ENCODE measurements at places on chromosomes 13 and 19.

- DNase-seq, result no peak
Observed at GRCh38 chr13:30129411-30129810, 177.9 kb downstream of the KATNAL1 start.

- DNase-seq, result no peak
Observed at GRCh38 chr19:16027528-16027927, 48.8 kb upstream of the TPM4 start.

- no peak for DNase-seq
Observed at GRCh38 chr13:104953588-104953987, 1581.9 kb downstream of the EFNB2 start.

- no peak for DNase-seq
Observed at GRCh38 chr13:74200081-74200480, 65.9 kb upstream of the KLF12 start.

DNA sequence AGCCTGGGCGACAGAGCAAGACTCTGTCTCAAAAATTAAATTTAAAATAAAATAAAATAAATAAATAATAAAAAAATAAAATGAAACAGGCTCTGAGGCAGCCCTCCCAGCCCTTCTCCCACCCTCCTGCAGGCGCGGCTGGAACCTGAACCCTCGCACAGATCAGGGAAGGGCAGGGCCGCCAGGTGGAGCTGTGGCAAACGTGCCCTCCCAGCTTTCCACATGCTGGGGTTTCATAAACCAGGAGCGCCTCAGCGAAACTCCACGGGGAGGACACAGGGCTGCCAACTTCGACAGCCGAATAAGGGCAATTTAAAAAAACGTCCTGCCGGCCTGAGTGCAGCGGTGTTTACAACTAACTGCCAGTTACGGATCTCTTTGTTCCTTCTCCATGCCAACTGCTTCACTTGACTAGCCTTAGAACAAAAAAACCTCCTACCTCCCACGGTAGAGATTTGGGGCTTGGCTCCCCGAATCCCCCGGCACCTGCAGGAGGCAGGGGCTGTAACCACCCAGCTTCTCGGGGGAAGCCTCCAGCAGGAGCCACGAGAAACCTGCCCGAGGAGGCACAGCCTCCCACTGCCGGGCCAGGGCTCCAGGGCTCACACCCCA, 15.9 kb downstream of the ZNF787 start:
- peak; percentile 49 for DNase-seq

DNA sequence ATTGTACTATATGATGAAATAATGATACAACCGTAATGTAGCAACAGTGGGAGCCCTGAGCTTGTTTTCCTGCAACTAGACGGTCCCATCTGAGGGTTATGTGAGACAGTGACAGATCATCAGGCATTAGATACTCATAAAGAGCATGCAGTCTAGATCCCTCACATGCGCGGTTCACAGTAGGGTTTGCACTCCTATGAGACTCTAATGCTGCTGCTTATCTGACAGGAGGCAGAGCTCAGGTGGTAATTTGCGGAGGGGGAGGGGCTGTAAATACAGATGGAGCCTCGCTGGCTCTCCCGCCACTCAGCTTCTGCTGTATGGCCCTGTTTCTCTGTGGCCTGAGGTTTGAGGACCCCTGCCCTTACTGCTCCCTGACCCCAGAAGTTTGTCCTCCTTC, 13.7 kb downstream of the EPHX3 start:
- DNase-seq, result no peak

- DNase-seq, result no peak
Observed at GRCh38 chr19:5993648-5994358, 15.9 kb upstream of the RANBP3 start.

- no peak for DNase-seq
Observed at GRCh38 chr13:99331881-99332293, 24.7 kb upstream of the GPR183 start.

GRCh38 chr13:67469623-67470022, 239.5 kb upstream of the PCDH9 start:
- DNase-seq, result no peak

- no peak for DNase-seq
Observed at GRCh38 chr19:12996406-12997094, 1.3 kb downstream of the NFIX start.

GRCh38 chr13:63741029-63741813, 2325.6 kb upstream of the PCDH20 start:
- no peak for DNase-seq

- DNase-seq, result no peak
Observed at GRCh38 chr13:110115591-110115990, 191.4 kb downstream of the COL4A1 start.

DNA sequence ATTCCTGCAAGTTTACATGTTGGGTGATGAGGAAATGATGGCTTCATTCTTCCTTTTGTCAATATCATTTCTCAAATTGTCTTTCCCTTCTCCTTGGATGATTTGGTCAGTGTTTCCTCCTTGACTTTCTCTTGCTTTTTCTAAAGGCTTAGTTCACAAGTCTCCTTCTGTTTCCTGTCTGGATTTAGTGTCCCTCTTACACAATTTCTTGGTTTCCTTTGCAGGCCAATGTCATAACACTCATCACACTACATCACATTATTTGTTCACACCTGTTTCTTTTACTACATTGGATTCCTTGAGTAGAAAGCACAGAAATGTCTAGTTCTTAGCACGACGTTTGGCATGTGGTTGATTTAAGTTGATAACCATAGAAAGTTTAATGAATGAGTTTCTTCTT, 490.7 kb downstream of the TDRD3 start:
- DNase-seq, result no peak

DNA sequence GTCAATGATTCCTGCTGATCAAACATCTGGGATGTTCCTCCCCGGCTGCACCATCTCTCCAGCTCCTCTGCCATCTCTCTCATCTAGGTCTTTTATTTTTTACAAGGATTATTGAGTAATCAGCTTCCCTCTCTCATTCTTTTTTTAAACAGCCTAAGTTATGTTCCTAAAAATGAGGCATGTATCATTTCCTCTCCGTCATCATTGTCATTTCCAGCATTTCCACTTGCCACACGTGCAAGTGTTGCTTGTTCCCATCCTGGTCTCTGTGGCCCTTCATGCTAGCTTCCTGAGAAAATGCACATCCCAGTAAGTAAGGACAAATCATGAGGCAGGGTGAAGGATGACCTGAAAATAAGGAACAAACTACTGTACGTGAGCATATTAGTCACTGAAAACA, 102.7 kb upstream of the POSTN start:
- DNase-seq, result no peak

- no peak for DNase-seq
Observed at GRCh38 chr13:54953786-54954185, 1925.2 kb downstream of the OLFM4 start.

- no peak for DNase-seq
Observed at GRCh38 chr13:98916403-98916802, 61.5 kb downstream of the DOCK9 start.

DNA sequence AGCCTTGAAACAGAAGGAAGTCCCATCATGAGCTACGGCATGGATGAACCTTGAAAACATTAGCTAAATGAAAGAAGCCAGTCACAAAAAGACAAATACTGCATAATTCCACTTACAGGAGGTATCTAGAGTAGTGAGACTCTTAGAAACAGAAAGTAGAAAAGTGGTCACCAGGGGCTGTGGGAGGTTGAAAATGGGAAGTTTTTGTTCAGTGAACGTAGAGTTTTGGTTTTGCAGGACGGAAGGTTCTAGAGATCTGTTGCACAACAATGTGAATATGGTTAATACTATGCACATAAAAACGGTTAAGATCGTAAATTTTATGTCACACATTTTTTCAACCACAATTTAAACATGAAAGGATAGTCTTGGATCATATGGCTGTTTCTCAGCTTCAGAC, 11.9 kb upstream of the SLC10A2 start:
- no peak for DNase-seq

DNA sequence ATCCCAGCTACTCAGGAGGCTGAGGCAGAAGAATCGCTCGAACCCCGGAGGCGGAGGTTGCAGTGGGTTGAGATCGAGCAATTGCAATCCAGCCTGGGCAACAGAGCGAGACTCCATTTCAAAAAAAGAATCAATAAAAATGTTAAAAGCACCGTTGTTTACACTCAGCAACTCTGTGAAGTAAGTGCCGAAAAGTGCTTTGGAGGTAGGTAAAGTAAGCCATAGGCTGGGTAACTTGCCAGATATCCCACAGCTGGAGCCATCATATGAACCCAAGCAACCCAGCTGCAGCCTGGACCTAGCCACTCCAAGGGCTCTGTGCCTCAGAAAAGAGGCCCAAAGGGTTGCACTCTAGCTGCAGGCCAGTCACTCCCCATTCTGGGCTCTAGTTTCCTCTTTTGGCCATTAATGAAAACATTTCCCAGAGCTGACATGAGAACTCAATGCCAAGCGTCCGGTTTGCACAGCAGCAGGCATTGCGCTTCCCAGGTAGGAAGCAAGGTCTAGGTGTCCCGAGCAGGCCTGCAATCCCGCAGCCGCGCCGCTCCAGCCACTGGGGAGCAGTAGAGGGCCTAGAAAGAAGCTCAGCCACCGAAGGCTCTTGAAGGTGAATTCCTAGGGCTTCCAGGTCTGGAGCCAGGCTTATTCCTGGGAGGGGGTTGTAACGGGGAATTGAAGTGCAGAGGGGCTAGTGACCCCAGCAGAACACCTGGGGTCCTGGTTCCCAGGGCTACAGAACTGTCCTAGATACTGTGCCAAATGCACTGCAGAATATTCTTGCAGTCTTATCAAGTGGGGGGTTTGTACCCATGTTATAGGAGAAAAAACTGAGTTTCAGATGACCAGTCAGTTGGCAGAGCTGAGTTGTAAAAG, 4.1 kb upstream of the CD79A start:
- peak; percentile 63 for DNase-seq

- DNase-seq, result no peak
Observed at GRCh38 chr19:28350037-28350436, 862.9 kb downstream of the UQCRFS1 start.

DNA sequence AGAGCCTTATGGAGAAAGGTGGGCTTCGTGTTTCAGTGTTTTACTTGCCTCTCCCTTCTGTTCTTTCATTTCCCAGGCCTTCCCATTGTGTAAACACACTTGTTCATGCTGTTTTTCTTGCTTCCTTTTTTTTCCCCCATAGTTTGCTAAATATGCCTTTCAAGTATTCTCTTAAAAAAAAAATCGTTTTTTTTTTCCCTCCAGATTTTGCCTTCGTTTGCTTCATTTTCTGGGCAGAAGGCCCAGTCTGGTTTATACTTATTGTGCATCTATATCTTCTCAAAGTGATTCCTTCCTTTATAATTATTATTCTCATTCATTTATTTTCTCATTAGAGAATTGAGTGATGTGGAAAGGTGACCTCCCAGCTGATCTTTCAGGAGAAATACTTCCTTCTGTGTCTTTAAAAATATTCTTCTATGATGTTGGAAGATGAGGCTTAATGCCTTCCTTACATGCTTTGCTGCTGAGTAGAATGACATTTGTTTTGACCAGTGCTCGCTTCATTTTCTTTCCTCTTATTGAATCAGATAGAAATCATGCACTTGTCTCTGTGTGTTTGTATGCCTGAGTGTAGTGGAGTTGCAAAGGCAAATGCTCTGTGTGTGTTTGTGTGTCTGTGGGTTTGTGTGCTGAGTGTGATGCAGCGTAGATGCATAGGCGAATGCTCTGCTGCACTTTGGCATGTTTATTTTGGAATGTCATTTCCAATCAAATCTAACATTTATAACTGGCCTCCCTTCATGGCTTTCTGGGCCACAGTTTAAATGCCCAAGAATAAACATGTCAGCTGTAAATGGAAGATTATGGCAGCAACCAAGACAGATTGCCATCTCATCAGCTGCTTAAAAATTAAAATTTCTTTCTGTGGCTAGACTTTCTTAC, 591.4 kb downstream of the FGF9 start:
- no peak for DNase-seq

DNA sequence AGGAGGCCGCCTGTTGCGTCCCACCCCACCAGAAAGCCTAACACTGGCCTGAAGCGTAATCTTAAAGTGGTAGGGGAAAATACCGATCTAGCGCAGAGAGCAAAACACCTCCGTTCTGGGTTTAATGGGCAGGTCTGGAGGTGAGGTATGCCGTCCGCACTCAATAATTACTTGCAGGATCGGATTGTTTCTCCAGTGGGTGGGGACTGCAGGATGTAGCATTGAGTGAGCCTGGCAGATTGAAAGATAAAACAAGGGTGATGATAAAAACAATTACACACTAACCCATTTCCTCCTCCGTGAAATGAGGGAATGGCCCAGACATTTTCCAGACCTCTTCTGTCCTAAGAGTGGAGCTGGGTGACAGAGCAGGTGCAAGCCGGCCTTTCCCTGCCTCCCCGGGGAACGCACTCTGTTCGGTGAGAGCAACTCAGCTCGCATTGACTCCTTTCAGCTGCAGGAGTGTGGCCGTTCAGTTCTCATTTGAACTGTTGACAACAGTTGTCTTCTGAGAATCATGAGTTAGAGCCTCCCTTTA, 110.2 kb upstream of the DOCK9 start:
- DNase-seq, result peak; percentile 24

GRCh38 chr19:53644061-53644816, 12.4 kb downstream of the DPRX start:
- no peak for DNase-seq

DNA sequence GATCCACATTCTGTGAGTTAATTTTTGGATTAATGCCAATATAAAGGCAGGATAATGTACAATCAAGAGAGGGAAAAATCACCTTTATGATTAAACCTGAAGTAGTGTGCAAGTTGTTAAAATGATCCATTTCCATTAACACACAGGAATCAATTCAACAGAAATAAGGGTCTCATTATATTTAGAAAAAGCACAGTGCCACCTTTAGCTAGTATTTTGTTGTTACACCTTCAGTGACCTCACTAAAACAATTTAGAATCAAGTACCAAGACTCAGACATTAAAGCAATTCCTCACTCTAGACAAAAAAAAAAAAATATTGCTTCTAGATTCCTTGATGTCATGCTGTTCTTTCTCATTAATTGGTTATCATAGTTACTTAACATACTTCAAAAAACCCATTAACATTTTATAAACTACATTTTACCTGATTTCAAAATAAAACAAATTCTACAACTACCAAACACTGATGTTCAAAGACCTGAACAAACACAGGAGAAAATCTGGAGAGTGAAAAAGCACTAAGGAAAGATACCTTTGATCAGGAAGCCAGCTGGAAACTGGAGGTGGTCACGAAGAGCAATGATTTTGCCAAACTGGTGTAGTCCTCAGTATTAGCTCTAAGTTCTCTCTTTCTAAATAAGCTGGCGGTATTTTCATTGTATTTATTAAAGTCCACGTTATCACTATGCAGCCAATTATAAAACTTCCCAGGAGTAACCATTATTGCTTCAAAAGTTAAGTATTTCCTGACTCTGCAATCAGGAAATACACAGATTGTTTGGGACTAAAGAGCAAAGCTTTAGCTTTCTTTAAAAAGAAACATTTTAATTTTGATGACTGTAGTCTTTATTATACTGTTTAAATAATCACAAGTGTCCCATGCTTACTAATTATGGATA, 115.3 kb downstream of the TBC1D4 start:
- no peak for DNase-seq

DNA sequence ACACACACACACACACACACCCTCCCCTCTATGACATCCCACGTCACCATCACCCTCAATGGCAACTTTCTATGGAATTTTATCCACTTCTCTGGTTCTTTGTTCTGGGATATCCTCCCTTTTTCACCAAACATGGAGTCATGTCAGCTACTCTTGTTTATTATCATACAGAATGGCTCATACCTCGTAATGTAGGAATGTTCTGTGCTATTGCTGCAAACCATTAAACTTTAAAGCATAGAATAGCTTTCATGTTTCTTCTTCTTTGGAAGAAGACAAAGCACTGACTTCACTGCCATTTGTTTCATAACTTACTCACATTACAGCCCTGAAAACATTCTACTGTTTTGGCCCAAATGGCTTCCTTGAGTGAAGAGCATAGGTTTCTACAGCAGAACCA, 163.4 kb downstream of the FOXO1 start:
- DNase-seq, result no peak

GRCh38 chr13:84136582-84136981, 254.3 kb upstream of the SLITRK1 start:
- no peak for DNase-seq

- no peak for DNase-seq
Observed at GRCh38 chr13:83845106-83845505, 37.2 kb downstream of the SLITRK1 start.
